Small intestine (tissue), 16 donors: ENCODE measurements at places on chromosomes 2 and 18.

- no peak for DNase-seq
Measured at GRCh38 chr18:28284132-28284531, 107.2 kb upstream of the CDH2 start.

- no peak for DNase-seq
Measured at GRCh38 chr18:62033756-62034155, 140.9 kb upstream of the RNF152 start.

DNA sequence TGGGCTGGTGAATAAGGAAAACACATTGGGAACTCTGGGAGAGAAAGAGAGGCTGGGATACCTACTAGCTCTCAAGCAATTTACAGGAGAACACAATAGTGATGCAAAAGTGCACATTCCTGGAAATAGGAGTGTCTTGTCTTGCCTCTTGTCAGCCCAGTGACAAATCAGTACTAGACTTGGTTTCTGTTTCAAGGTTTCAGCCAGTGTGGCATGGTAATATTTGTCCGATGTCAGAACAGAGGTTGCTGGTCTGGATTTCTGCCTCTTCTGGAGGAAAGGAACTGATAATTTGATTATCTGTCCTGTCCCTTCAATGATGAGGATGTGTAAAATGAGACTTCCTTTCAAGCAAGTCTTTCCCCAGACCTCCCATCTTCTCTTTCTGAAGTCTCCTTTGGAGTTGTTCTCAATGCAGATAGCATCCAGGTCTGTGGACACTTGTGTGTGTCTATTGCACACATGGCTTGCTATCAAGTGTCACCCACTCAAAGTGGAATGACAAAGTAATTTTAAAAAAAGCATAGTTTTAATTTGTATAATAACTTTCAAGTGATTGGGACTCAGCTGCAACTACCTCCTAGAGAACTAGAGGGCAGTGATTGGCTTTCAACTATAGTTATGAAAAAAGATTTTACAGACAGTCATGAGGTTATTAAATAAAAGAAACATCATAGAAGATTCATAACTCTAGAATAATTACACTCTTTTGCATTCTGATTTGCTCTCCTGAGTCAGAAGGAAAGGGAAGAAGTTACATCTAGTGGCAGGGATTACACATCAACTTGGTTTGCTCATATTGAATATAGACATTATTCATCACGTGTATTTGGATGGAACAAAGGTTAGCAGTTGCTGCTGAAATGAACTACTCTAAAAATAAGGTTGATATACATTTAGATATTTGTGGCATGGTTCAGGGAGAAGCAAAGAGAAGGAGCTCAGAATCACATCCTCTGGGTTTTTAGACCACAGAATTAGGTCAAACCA lies 4.5 kb downstream of the GPR39 start:
- peak; percentile 37 for DNase-seq

- no peak for DNase-seq
Measured at GRCh38 chr2:127733816-127734537, 32.7 kb downstream of the SFT2D3 start.

DNA sequence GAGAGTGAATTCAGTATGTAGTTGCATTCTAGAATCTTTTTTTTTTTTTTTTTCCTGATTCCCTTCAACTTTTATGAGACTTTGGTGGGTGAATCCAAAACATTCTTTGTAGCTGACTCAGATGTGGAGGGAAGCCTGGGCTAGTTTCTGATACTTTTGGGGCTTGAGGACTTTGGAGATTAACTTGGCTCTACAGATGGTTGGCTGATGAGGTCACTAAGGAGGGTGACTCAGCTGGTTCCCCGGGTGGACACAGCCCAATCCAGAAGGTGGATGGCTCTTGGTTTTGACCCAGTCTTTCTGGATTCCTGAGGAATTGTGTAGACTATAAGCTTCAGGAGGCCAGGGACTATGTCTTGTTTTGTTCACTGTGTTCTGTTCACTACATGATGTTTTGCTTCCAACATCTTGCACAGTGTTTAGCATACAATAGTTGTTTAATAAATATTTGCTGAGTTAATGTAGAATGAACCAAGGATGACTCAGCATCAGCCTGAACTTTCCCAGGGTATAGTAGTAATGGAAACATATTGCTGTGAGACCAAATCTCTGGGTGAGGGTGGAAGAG lies 30.5 kb downstream of the LAMA3 start:
- DNase-seq, result peak; percentile 26

GRCh38 chr2:88808083-88808482 lies 116.6 kb downstream of the RPIA start:
- DNase-seq, result no peak

DNA sequence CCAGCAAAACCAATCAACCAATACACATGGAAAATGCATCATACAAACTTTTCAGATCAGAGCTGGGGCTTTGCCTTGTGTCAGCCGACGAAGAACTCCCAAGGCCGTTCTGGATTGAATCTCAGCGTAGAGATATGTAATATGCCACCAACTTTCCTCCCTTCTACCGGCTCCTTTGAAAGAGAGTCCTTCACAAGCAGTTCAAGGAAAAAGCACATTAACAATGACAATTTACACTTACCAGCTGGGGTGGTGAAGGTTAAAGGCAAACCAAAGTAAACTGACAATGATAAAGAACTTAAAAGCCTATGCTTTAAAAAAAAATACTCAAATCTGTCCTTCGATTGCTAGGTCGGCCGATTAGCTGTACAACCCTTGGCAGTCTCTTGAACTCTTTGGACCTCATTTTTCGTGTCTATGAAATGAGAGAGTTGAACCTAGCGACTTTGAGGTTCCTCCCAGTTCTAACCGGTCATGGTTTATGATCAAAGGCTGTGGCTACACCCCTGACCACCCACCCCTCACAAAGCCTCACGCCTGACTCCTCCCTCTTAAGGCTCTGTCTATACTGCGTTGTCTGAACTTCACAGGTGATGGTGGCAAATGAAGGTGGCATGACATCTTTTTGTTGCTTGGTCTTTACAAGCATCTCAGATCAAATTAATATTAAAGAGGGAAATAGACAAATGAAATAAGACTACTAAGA lies 46.2 kb downstream of the BCL2 start:
- peak; percentile 31 for DNase-seq

GRCh38 chr2:47039913-47040562 lies 115.1 kb downstream of the STPG4 start:
- DNase-seq, result no peak

GRCh38 chr2:14125624-14126293 lies 506.8 kb upstream of the LRATD1 start:
- DNase-seq, result peak; percentile 1

DNA sequence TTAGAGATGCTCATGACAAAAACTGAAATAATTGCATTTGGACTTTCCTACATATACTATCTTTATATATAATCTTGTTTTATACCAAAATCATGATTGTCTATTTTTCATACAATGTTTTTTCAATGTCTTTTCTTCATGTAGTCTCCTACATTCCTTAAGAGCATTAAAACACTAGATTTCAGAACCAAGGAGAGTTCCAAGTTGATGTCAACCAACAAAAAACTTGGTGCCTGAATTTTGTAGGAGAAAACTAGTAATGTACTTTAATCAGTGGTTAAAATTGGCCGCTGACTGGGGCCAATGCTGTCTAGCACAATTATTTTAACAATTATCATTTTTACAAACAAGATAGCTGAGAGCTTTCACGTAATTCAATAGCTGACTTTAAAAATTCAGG lies 678.8 kb downstream of the DCC start:
- no peak for DNase-seq

DNA sequence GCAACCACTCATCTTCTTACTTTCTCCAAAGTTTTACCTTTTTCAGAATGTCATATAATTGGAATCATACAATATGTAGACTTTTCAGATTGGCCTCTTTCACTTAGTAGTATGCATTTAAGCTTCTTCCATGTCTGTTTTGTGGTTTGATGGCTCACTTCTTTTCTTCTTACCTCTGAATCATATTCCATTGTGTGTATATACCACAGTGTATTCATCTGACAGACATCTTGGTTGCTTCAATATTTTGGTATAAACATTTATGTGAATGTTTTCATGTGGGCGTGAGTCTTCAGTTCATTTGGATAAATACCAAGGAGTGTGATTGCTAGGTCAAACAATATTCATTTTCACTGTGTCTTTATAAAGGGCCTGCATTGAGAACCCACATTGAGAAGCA lies 136.1 kb upstream of the NOSTRIN start:
- DNase-seq, result no peak

GRCh38 chr2:167342769-167343168 lies 454.5 kb downstream of the XIRP2 start:
- DNase-seq, result no peak

DNA sequence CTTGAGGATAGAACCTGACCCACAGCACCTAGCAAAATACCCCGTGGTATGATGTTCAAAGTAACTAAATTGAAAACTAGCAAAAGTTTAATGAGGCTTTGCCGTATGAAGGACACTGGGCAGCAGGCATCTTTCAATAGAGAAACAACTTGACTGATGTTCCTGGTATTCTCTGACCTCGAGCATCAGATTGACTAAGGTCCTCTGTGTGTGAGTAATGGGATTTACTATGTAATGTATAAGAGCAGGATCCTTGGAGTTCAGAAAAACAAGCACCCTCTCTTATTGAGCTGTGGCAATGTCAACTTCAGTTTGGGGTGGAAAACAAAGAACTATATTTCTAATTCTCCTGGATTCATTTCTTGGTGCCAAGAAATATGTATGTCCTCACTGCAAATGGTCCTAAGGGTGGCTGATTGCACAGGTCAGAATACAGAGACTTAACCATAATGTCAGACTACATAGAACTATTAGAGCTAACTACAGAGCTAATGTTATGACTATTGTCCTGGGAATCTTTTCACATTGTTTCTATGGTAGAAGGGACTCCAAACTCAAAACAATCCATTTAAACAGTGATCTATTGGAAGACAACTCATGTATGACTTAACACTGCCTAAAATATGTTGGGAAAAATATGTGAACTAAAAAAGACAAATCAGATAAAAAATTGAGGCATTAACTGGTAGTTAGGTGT lies 4.4 kb downstream of the TNFAIP6 start:
- DNase-seq, result no peak

- no peak for DNase-seq
Measured at GRCh38 chr2:203706403-203706802, at the start of gene CD28. Gene CD28 (plus strand): TSS chr2:203706639. CDS start chr2:203706697, 58 bp downstream.

DNA sequence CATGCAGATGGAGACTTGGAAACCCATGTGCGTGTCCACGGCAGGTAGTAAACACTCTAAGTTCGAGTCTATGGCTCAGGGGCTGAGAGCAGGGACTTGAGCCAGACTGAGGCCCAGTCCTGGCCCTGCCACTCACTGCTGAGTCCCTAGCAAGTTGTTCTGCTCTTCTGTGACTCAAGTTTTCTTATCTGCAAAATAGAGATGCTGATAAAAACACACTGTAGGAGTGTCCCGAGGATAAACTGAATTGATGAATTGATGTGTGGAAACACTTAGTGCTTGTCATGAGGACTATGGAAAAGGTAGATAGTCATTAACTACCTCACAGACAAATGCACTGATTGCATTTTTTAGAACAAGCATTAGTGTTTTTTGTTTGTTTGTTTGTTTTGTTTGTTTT lies 73.2 kb downstream of the BOLA3 start:
- DNase-seq, result peak; percentile 20

- peak; percentile 5 for DNase-seq
Measured at GRCh38 chr2:217016796-217017419, 157.0 kb upstream of the TNP1 start.

DNA sequence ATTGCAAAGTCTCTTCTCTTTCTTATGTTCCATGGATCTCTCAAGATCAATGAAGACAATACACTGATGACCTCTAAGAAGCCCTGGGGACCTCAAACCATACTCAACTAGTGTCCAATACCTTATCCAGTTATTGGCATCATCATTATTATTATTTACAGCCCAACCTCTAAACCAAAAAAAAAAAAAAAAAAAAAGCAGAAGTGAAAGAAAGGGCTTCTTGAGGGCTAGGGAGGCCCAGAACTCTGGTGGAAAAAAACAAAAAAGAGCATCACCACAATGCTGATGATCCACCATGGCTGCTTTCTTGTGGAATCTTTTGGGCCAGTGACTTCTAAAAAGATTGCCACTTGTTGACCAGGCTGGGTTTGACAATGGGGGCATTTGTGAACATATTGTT lies 324.9 kb downstream of the LPIN1 start:
- DNase-seq, result no peak

GRCh38 chr2:28610583-28611201 lies 114.8 kb downstream of the PLB1 start:
- no peak for DNase-seq

- no peak for DNase-seq
Measured at GRCh38 chr2:215517391-215517790, 81.5 kb upstream of the FN1 start.

- DNase-seq, result no peak
Measured at GRCh38 chr2:190626641-190627210, 22.2 kb upstream of the NAB1 start.
